ENCODE measurements at places on chromosomes 11 and 22.
A peak's percentile ranks its signal among the peaks of the same experiment; 100 is the strongest.

GRCh38 chr11:130403271-130403804 lies 25.1 kb downstream of the ADAMTS8 start:
- DNase-seq: no peak

DNA sequence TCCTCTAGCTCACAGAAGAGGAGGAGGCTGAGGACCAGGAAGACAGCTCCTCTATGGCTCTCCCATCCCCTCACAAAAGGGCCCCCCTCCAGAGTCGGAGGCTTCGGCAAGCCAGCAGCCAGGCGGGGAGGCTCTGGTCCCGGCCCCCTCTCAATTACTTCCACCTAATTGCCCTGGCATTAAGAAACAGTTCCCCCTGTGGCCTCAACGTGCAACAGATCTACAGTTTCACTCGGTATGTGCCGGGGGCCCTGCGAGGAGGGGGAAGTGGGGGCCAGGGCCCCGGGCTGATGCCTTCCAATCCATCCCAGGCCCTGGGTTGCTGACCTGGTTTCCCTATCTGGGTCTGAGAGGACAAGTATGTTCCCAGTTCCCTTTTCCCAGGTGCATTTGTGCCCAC lies 7.9 kb downstream of the FOXR1 start:
- DNase-seq: no peak

GRCh38 chr11:93772123-93772522 lies 12.0 kb upstream of the MED17 start:
- no peak for DNase-seq

GRCh38 chr11:44309478-44310205 lies at the start of gene ALX4:
TSS of gene ALX4 (minus strand) at chr11:44310139. CDS start at chr11:44310062, 77 bp downstream.
- peak; percentile 68 for DNase-seq

DNA sequence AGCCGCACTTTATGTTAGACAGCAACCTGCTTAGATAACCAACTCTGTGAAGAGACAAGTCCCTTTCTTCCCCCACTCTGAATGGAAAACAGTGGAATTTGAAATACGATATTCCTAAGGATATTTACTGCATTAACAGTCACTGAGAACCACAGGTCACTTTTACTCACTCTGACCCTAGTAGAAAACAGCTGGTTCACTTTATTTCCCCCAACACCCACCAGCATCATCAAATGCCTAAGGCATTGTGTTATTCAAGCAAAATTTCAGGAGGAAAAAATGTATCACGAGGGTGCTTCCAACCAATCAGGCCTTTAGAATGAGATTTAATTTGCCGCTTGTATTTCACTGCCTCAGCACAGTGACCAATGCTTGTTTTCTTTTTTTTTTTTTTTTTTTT lies 1134.1 kb upstream of the CCDC90B start:
- no peak for DNase-seq

DNA sequence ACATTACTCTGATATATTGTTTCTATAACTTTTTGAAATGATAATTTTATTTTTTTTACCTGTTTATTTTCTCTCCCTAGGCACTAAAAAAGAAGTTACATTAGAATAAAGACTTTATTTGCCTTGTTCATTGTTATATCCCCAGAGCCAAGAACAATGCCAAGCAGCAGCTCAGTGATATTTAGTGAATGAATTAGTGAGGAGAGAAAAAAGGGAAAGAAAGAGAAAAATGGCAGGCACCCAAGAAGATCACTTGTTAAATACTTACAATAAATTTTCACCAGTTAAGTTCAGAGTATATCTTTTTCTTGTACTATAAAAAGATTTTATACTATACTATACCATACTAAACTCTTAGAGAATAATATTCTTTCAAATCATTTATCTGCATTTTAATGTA lies 13.3 kb upstream of the ANO5 start:
- DNase-seq: no peak

DNA sequence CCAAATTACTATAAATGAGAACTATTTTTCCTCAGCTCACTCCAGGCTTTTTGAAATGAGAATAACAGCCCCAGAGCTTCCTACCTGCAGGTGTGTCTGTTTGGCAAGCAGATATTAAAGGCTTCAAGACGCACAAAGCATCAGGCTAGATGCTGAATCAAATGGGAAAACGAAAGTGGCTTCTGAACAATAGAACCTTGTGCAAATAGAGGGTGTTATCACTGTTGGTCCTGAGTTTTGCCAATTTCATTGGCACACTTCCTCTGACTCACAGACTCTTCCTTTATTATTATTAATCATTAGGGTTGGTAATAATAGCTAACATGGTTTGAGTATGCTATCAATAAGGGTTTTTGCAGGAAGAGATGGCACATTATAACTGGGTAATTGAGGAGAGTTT lies 13.4 kb downstream of the SYT13 start:
- no peak for DNase-seq

DNA sequence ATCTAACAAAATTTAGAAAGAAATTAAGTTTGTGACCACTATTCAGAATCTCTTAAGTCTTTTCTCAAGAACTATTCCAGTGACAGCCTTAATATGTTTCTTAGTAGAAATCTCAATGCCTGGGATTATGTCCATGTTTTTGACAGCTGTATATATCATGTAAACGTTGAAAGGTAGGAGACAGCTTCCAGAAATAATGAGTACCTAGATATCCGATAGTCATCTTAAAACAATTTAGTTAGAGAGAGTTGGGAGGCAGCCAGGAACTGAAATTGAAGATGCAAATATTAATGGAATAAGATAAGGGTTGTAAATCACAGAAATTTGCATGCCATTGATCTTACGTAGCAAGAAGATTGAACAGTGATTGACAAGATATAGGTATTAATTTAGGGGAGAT lies 955.2 kb downstream of the JRKL start:
- no peak for DNase-seq

- DNase-seq: no peak
Measured at GRCh38 chr22:46996595-46997310, 234.3 kb downstream of the TBC1D22A start.

GRCh38 chr11:71178076-71178475 lies 74.3 kb downstream of the SHANK2 start:
- DNase-seq: no peak

DNA sequence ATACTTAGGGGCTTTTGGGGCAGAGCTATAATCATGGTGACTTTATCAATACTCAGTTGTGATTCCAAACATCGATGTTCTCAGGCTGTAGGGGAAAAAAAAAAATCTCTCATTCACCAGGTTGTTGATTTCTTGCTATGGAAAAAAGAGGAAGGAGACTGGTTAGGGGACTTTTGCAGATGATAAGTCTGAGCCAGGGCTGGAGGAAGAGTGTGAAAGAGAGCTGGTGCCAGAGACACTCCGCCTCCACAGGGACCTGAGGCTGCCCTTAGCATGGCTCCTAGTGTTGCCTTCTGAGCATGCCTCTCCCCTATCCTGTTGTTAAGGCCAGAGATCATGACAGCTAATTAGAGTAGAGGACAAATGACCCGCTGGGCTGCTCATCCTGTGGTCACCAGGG lies 16.9 kb downstream of the UPB1 start:
- DNase-seq: no peak

DNA sequence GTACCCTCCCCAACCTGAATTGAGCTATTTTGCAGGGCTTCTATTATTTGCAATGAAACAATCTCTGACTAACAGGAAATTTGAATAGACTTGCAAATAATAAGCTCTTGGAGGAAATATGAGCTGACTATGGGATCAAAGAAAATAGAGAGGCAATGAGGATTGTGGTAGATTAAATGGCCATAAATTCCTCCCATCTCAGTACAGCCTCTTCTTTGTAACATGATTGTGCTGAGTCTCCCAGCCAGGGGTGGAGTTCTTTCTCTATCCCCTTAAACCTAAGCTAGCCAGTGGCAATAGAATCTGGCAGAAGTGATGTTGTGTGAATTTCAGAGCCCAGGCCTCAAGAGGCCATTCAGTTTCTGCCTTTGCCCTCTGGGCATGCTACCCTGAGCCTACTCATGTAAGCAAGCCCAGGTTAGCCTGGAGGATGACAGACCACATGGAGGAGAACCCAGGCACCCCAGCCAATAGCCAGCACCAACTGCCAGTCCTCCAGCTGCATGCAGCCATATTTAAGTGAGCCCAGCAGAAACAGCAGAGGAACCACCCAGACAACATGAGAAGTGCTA lies 86.8 kb upstream of the TP53I11 start:
- DNase-seq: no peak

DNA sequence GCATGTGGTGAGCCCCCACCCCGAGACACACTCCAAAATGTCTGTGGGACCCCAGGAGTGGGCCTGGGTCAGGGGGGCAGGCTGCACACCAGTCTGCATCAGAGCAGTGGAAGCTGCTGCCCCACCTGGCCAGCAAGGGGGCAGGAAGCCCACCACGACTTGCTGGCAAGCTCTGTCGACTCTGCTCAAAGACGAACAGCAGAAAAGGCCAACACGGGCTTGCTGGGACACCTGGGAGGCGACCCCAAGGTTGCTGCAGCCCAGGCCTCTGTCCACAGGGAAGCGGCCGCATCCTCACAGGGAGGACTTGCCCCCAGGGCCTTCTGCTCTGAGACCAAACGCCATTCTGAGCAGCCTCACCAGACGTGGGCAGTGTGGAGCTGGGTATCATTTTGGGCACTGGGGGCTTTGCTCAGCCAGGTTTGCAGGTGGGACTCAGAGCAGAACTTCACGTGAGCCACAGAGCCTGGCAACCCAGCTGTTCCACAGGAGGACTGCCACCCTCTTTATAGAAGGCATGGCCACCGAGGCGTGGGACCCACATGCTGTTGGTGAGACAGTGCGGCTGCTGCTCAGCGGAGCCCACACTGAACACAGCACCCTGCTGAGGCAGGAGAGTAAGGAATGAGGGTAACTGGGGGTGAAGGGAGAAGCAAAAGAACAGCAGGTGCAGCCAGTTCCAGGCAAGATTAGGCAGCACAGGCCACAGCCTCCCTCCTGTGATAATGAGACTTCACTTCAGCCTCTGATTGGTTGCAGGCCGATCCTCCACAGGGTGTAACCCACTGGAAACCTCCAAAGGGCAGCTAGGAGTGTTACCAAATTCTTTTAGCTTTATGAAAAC lies 11.0 kb downstream of the IL17REL start:
- DNase-seq: no peak

DNA sequence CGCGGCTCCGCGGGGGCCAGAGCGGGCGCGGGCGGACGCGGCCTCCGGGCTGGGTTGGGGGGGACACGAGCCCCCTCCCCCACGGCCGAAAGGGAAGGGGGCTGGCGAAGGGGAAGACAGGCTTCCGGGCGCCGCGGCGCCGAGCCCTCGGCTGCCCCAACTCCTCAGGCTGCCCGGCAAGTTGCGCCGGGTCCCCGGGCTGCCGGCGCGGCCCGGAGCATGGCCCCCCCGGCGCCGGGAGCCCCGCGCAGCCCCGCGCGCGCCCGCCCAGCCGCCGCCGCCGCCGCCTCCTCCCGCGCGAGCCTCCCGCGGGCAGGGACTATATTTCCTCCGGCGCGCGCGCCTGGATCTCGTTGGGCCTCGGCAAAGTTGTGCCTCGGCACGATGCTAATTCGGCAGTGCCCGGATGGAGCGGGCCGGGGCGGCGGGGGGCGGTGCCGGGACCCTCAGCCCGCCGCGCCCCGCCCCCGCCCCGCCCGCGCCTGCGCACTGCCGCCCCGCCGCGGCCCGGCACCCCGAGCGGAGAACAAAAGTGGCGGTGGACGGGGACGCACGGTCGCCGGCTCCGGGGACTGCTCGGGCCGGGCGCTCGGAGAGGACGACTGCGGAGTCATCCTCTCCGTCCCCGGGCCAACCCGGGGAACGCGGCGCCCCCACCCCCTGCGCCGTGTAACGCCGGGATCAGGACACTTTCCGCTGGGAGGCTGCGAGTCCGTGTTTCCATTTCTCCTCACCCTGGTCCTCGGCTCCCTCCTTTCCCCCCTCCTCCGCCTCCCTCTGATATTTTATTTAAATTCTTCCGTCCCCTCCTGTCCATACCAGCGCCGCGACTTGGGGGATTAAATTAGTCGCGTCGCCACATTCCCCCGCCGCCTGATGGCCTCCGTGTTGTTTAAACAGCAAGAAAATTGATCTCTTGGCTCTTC lies at the start of gene PHF21B:
TSS of gene PHF21B (minus strand) at position 400 of the 926 bp plus-strand sequence. CDS start 456 bp downstream, outside the sequence.
- peak; percentile 92 for DNase-seq

DNA sequence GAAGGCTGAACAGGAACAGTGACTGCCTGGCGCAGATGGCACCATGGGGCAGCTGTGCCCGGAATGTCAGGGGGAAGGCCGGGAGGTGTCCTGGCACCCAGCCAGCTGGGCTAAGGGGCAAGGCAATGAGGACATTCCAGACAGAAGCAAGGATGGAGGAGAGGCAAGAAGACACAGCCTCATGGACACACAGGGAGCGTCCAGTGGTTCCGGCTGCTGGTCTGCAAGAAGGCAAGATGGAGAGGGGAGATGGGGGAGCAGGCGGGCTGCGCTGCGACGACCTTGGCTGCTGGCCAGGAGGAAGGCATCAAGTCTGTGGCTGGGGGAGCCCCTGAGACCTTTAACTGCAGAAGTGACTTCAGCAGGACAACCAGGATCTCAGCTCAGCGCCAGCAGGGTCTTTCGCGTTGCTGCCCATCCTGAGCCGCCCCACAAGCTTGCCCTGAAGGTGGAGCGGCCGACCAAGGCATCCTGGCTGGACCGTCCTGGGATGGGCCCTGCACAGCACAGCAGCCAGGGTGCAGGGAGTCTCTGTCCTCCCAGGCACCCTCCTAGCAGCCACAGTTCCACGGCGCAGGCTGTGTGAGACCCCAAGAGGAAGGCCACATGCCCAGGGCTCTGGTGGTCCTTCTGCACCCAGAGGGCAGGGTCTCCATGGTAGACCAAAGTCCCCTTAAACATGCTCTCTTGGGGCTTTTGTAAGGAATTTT lies 531.7 kb downstream of the BRD1 start:
- DNase-seq: no peak

DNA sequence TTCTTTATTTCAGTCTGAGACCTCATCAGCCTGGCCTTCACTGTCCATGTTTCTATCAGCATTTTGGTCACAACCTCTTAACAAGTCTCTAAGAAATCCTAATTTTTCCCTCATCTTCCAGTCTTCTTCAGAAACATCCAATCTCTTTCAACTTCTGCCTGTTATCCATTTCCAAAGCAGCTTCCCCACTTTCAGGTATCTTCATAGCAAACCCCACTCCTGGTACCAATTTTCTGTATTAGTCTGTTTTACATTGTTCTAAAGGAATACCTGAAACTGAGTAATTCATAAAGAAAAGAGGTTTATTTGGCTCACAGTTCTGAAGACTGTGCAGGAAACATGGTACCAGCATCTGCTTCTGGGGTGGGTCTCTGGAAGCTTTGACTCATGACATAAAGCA lies 8.1 kb upstream of the OR6X1 start:
- DNase-seq: no peak

DNA sequence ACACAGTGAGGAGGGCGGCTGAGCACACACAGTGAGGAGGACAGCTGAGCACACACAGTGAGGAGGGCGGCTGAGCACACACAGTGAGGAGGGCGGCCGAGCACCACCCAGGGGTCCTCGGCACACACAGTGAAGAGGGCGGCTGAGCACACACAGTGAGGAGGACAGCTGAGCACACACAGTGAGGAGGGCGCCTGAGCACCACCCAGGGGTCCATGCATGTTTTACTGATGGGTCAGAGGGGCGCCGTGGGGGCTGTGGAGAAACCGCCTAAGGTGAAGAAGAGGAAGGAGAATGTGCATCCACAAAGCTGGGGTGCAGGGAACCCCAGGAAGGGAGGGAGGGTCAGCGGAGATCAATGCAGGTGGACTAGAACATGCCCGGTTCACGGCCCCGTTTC lies 461.8 kb downstream of the BRD1 start:
- no peak for DNase-seq

GRCh38 chr11:134858783-134859480 lies 446.9 kb upstream of the B3GAT1 start:
- DNase-seq: no peak

Data from nephron progenitor cell (in vitro differentiated cells).